GM23338 (cell line): ENCODE measurements at places on chromosomes 11 and 22. TPM values are rescaled to one million over a fixed set of nuclear protein-coding genes. Genes with fewer than 3 reads are reported as not detected.

The RCOR2 gene
- 4.7 and 5.5 TPM in 2 replicates for polyA plus RNA-seq

The PYGM gene
- 1.5 and 2.8 TPM in 2 replicates for polyA plus RNA-seq

The C11orf97 gene
- polyA plus RNA-seq: not detected in 2 replicates

The MICAL3 gene
- polyA plus RNA-seq: 10.1 and 11.4 TPM in 2 replicates

The SCGB1D2 gene
- not detected in 2 replicates for polyA plus RNA-seq

The OR10V1 gene
- polyA plus RNA-seq: not detected in 2 replicates

The CBLIF gene
- polyA plus RNA-seq: not detected in 2 replicates

The USP35 gene
- 1.7 and 2.5 TPM in 2 replicates for polyA plus RNA-seq

The AMPD3 gene
- 1.6 and 1.7 TPM in 2 replicates for polyA plus RNA-seq

The FOLH1 gene
- 0.23 and 0.32 TPM in 2 replicates for polyA plus RNA-seq

The PLAAT4 gene
- 4.6 and 5.0 TPM in 2 replicates for polyA plus RNA-seq

The OR51B6 gene
- polyA plus RNA-seq: not detected in 2 replicates

The ARCN1 gene
- polyA plus RNA-seq: 79.9 and 83.3 TPM in 2 replicates

The A4GALT gene
- polyA plus RNA-seq: 7.0 and 8.9 TPM in 2 replicates

The OLFML1 gene
- 0.12 and 0.21 TPM in 2 replicates for polyA plus RNA-seq

The WNT11 gene
- 0.44 TPM in 1 of 2 replicates, not detected in the other for polyA plus RNA-seq

The ANKK1 gene
- polyA plus RNA-seq: 0.08 TPM in 1 of 2 replicates, not detected in the other

The KLHDC7B gene
- polyA plus RNA-seq: not detected in 2 replicates

The TMEM191C gene
- 2.5 and 6.1 TPM in 2 replicates for polyA plus RNA-seq

The APOBEC3F gene
- 3.4 and 3.5 TPM in 2 replicates for polyA plus RNA-seq
